ENCODE measurements at places on chromosomes 1 and 21.

- DNase-seq: no peak
Measured at GRCh38 chr1:205610036-205610435, 21.8 kb downstream of the ELK4 start.

DNA sequence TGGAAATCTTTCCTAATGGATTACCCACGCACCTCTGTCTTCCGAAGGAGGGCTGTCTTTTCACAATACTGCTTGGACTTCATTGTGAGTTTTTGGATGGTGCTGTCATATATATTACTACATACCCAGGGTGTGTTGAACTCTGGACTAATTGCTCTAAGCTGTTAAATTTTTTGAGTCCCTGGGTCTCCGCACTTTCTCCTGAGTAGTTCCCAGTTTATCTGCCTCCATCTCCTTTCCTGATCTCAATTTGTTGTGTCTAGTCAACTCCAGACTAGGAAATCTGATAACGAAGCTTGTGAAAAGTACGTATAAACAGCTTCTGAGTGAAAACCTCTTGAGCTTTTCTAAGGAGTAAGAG lies 211.1 kb downstream of the ROR1 start:
- no peak for DNase-seq

GRCh38 chr1:216142921-216143320 lies 280.3 kb downstream of the USH2A start:
- no peak for DNase-seq

GRCh38 chr1:54750596-54750995 lies 13.7 kb downstream of the PARS2 start:
- no peak for DNase-seq

GRCh38 chr1:153100245-153100644 lies 5.9 kb upstream of the SPRR2E start:
- DNase-seq: no peak

- no peak for DNase-seq
Measured at GRCh38 chr1:201348211-201348566, 29.3 kb downstream of the TNNT2 start.

DNA sequence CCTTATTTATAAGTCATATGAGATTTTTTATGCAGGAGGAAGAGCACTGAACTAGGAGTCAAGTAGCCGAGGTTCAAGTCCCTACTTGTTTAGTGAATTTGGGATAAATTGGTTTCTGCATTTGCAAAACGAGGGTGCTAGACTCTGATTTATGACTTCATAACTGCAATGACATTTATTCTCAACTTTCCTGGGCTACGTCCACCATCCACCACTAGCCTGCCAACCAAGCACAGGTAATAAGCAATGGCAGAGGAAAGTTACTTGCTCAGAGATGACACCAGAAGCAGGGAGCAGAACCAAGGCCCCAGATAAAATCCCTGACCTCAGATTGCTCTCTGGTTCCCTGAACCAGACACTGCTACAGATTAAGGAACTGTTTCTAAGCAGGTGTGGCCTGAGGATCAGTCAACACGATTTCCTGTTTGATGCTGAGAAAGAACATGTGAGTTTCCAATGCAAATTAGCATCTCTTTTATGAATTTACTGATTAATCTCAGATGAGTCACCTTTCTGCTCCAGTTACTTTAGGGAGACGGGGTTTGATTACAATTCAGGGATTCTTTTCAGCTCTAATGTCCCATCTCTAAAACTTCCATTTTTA lies 52.7 kb downstream of the PLPP3 start:
- no peak for DNase-seq

DNA sequence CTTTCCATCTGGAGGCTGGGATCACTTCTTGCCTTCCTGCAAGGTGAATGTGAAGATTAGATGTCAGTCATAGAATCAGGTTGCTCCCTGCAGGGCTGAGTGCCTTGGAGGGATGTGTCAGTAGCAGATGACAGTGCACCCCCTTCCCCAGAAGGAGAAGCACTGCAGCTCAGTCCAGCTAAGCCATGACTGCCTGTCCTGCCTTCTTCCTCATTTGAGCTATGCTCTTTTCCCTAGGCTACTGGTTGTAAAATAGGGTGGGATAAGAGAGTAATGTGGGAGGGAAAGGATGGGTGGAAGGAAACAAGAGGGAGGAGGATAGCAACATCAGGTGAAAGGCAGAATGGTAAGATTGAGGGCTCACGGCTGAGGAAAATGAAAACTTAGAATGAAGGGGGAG lies 11.1 kb upstream of the FABP3 start:
- DNase-seq: no peak

DNA sequence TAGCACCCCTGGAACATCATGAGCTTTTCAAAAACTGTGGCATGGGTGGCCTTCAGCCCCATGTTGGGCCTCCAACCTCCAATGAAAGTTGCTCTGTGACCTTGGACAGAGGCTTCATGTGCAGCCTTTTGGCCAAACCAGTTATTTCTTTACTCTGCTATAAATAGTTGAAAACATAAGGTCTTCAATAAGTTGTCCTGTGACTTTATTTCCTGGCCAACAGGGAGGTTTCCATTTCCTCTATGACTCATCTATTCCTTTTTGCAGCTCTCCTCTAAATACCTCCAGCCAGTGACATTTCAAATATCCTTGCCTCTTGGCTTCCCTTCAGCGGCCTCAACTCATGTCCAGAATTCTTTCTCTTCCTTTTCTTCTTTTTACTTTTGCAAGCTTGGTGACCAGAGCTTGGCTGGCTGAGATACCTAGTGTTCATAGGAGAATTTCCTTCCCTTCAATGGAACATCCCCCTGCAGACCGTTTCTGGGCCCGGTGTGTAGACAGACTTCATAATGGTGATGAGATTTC lies 22.7 kb upstream of the TRIM67 start:
- no peak for DNase-seq

DNA sequence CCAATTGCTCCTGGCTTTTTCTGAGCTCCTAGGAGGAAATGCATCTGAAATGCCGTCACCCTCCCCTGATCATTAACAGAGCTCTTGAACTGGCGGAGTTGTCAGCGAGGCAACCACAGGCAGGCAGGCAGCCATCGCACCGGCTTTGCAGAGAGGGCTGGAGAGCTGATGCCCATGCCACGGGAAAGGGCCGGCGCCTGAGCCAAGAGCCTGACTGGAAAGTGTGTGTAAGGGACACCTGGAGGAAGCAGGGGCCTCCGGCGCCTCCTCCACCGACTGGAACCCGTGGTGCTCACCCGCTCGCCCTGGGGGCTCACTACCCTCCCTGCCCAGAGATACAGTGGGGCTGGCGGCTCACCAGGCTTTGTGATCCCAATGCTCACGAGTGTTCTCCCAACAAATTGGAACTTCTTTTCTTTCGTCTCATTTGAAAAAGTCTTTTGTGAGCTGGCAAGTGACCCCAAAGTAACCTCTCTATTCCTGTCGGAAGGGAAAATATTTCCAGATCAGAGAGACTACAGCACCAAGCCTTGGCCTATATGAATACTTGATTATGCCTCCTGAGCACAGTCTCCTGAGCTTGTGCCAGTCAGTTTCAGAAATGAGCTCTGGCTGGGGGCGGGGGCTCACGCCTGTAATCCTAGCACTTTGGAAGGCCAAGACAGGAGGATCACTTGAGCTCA lies 97.7 kb upstream of the SLC25A33 start:
- no peak for DNase-seq

GRCh38 chr1:98104289-98104688 lies 183.5 kb upstream of the DPYD start:
- DNase-seq: no peak

GRCh38 chr1:115606305-115606704 lies 35.5 kb upstream of the VANGL1 start:
- no peak for DNase-seq

DNA sequence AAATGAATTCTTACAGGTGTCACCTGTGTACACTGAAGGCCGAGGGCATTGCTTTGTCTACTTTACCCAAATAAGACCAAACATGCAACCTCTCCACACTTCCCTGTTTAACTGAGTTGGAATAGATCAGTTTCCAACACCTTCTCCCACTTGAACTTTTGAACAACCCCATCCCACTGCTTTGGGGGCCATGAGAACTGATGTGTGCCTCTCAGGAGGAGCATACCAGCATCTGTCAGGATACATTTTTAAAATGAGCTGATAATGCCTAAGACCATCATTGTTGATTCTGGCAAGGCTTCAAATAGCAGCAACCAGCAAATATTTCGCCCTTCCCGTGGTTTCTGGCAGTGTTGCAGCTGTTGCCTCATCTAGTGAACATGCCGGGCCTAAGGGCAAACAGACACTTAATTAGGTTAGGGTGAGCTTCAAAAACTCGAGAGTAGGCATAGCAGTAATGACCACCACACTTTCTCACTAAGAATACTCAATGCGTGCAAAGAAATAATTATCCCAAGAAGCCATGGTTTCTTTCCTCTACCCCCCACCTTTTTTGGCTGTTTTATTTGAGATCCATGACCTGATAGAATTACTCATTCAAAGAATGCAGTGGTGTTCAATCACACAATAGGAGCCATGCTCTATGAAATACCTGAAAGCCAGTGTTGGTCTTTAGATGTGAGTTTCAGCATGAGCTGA lies 63.7 kb downstream of the MAP10 start:
- DNase-seq: no peak

DNA sequence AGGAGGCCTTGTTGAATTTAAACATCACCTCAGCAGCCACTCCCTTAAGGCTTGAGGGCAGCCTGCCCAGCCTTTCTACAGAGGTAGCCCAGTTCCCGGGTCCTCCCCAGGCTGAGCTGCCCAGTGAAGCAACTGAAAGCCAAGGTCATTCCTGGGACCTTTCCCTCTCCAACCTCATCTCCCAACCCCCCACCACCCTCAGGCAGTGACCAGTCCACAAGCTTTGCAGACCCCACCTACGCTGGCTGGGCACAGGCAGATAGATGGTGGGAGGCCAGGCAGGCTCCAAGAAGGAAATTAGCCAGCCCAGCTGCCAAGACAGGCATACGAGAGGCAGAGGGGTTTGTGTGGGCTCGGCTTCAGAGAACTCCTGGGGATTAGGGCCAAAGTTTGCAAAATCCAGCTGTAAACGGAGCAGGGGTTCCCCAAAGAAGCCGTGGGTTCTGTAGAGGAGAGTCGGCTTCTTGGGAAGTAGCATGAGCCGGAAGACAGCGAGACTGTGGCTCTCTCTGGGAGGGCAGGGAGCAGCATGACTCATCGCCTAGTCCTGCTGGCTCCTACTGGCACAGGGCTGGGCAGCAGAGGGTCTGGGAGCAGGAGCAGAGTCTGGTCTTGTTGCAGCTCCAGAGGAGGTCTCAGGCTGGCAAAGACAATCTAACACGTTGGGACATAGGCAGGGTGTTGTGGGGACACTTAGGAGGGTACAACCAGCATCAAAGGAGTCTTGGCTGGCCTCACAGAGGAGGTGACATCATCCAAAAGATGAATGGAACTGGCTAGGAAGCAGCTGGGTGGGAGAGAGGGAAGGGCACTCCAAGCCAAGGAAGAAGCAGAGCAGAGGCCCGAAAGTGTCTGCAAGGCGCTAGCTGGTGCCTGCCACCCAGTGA lies 2.8 kb upstream of the ZC3H12A start:
- DNase-seq: no peak

DNA sequence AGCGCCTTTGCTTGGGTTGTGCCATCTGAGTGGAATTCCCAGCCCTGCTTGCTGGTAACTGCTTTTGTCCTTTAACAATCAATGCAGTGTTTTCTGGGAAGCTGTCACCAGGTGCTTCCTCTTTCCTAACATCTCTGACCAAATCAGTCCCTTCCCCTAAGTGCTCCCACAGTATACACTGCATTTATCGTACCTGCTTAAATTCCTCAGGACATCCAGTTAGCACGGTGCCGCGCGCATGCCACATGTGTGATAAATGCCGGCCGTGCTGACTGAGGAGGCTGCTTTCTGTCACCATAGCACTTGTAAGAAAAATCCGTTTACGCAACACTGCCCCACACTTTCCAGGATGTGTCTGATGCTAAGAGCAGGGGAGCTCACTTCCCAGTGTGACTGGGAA lies 115.4 kb downstream of the BCAR3 start:
- DNase-seq: no peak

GRCh38 chr21:41156142-41156541 lies 11.8 kb upstream of the BACE2 start:
- no peak for DNase-seq

- no peak for DNase-seq
Measured at GRCh38 chr1:169059421-169059820, 47.1 kb upstream of the ATP1B1 start.

GRCh38 chr21:38244407-38244787 lies 12.4 kb upstream of the KCNJ15 start:
- DNase-seq: no peak
